ENCODE measurements at places on chromosomes 5 and 9. TPM values are rescaled to one million over a fixed set of nuclear protein-coding genes. Genes with fewer than 3 reads are reported as not detected.

Gene BTNL9
- 1.1 TPM for total RNA-seq

Gene WDR31
- 0.96 TPM for total RNA-seq

Gene WNK2
- total RNA-seq: 6.0 TPM

Gene SHISAL2B
- not detected for total RNA-seq

Gene ADAMTS13
- 0.60 TPM for total RNA-seq

Gene FGF10
- total RNA-seq: not detected

Gene ARHGEF37
- total RNA-seq: 2.4 TPM

Gene HRCT1
- total RNA-seq: 0.34 TPM

Gene ZDHHC11B
- total RNA-seq: 1.5 TPM

Gene MACIR
- 19.3 TPM for total RNA-seq

Gene PRUNE2
- total RNA-seq: not detected

Gene CBY3
- total RNA-seq: not detected

Gene DAB2
- total RNA-seq: 7.0 TPM

Gene NUTM2F
- total RNA-seq: not detected

Gene SPINK7
- total RNA-seq: not detected

Gene CARD9
- 1.1 TPM for total RNA-seq

Gene GABRA1
- total RNA-seq: not detected

Gene PCDHB13
- 0.06 TPM for total RNA-seq

Gene FGF1
- total RNA-seq: 0.24 TPM

Gene LVRN
- total RNA-seq: 0.03 TPM

Gene OTULINL
- total RNA-seq: 26.3 TPM

Gene OMD
- total RNA-seq: not detected

Gene CLTA
- total RNA-seq: 301 TPM

Gene C9orf152
- 0.33 TPM for total RNA-seq

Gene AFAP1L1
- total RNA-seq: 12.3 TPM

Gene PAEP
- 0.25 TPM for total RNA-seq

Gene IFNA13
- total RNA-seq: not detected

Gene EQTN
- total RNA-seq: not detected

Gene TRIM36
- 2.1 TPM for total RNA-seq

Gene PCDHB15
- total RNA-seq: 0.13 TPM

Gene BHMT2
- total RNA-seq: not detected

Gene PCDHB9
- 0.09 TPM for total RNA-seq

Gene SLIT3
- total RNA-seq: 13.0 TPM

Gene NEUROG1
- not detected for total RNA-seq

Gene OCLN
- 9.0 TPM for total RNA-seq

Gene DOCK2
- 3.1 TPM for total RNA-seq

Gene FCHSD1
- total RNA-seq: 9.6 TPM
